ENCODE measurements at places on chromosomes 16 and 17. TPM values are rescaled to one million over a fixed set of nuclear protein-coding genes. Genes with fewer than 3 reads are reported as not detected.
A peak's percentile ranks its signal among the peaks of the same experiment; 100 is the strongest.

DNA sequence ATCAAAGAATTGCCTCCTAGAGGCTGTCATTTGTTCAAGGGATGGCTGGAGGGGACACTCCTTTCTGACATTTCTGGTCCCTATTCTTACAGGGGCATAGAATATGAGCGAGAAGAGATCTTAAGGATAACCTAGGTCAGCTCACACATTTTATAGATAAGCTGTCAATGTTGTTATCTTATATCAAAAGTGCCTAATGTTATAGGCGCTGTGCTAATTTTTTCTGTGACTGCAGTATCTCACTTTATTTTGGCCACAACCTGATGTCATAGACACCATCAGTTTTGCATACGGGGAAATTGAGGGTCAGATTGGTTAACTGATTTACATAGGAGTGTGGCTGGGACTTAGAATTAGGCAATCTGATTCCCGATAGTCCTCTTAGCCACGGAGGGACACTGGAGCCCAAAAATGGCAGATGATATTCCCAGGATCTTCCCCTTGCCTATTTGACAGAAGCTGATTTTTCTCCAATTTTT is 1.2 kb downstream of the CPD start:
- DNase-seq, result no peak

- no peak for DNase-seq
Observed at GRCh38 chr17:7426896-7427489, 1.6 kb downstream of the SPEM2 start.

DNA sequence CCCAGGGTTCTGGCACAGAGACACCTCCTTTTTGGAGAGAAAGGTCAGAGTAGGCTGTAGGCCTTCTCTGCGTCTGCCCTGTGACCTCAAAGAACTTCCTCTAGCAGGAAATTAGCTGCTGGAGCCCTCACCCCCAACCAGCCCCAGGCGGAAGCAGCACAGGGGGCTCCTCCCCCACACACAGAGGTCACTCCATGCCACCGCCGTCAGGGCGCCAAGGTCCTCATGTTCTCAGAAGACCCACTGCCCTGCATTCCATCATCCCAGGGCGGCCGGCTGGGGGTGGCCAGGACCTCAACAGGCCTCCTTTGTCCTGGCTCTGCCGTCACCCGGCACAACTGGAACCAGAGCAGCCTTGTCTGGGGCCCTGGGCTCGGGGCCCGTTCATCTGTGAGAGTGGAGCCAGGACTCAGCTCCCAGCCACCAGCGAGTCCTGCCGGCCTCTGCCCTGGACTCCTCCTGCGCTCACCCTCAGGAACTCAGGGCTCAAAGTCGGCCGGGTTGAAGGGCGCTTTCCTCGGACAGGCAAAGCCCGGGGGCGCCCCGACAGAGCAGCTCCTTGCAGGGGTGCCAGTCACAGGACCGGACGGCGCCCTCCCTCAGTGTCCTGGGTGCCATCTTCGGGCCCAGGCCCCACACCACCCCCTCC is 1.2 kb downstream of the TMC6 start:
- no peak for DNase-seq

DNA sequence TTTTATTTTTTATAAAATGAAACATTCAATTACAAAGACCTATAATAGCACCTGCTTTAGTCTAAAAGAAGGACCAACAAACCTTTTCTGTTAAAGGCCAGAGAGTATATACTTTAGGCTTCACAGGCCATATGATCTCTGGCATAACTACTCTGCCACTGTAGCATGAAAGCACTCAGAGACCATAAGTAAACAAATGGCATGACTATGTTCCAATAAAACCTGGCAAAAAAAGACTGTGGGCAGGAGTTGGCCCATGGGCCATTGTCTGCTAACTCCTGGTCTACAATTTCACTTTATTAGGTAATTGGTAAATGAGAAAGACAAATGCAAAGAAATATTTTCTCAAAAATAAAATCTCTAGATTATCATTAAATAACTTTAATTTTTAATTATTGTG is 14.9 kb downstream of the CEP112 start:
- no peak for DNase-seq

- DNase-seq, result peak; percentile 28
Observed at GRCh38 chr16:57868913-57869520, 66.7 kb upstream of the KIFC3 start.

GRCh38 chr17:55152236-55152635 is 112.5 kb upstream of the HLF start:
- DNase-seq, result no peak

DNA sequence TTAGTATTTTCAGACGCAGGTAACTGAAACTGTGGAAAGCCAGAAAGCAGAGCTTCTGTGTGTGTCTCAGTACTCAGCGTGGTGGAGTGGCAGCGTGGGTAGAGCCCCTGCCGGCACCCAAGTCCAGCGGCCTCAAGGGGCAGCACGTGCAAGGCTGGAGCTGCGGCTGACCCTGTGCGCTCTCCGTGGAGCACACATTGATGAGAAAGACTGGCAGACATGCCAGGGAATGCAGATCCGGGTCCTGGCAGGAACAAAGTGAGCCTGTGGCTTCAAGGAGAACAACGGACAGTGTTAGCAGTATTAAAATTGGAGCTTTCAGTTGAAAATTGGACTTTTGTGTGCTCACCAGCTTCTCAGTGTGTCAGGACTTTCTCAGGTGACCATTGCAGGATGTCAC is 23.3 kb downstream of the ZC3H18 start:
- DNase-seq, result no peak

GRCh38 chr17:55416470-55417052 is 5.1 kb downstream of the MMD start:
- DNase-seq, result no peak

- no peak for DNase-seq
Observed at GRCh38 chr17:19904412-19904811, 36.7 kb upstream of the ULK2 start.

- no peak for DNase-seq
Observed at GRCh38 chr17:63786971-63787711, 13.2 kb downstream of the DDX42 start.

DNA sequence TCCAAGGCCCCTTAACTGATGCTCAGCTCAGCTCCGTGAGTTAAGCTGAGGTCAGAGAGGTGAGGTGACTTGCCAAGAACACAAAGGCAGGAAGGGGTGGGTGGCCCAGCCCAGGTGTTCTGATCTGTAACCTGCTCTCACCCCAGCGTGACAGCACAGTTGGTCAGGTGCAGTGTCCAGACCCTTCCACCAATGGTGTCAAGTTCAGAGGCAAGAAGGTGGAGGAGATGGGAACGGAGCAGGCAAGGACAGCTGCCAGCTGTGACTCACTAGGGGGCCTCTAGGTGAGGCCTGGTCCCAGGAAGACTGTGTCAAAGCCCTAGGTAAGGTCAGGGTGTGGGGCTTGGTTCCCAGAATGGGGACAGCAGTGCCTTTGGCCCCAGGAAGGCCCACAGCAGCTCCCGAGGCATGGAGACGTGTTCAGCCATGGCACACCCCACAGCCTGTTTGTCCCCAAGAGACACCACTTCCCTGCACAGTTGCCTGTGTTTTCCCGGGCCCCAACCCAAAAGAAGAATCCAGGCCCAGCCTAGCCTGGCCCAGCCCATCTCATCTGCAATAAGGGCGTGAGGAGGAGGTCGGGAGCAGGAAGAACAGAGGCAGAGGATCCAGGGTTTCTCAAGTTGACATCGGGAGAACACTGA is 7.2 kb downstream of the WFIKKN2 start:
- no peak for DNase-seq

DNA sequence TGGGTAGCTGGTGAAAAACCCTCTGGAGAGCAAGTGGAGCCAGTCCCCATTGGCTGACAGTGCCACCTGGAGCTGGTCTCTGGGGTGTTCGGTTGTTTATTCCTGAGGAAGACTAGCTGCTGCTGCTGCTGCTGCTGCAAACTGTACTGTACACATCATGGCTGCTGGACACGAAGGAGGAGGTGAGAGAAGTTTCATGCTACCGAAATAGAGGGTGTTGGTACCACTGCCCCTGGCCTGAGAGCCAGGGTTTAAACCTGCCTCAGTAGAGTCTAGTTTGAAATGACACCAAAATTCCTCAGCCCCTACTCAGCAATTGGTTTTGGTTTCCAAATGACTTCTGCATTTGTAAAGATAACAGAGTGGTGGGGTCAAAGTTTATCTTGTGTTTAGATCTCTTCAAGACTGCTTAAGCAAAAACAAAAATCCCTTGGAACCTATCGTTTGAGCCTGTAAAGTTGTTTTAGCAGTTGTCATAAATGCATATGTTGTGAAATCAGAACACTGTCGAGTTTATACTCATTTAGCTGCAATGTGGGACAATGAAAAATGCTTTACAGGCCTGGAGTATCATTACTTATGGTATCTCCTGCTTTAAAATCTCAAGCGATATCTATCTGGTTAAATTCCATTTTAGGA is 40.8 kb downstream of the CYB5B start:
- DNase-seq, result no peak

DNA sequence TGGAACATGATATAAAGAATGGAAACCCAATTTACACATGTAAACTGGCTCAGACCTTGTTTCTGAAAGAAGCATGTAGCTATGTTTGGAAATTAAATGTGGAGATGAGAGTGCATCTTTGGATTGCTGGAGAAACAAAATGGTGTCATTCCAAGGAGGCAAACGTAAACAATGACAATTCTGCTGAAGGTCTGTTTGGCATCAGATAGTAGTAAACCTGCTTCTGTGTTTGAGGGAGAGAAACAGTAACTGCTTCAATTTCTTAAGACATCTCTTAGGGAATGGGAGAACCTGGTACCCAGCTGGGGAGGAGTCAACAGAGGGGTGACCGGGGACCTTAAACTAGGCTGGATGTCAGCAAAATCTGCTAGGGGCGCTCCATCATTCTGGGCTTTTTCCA is 23.5 kb downstream of the GPRC5B start:
- DNase-seq, result no peak

DNA sequence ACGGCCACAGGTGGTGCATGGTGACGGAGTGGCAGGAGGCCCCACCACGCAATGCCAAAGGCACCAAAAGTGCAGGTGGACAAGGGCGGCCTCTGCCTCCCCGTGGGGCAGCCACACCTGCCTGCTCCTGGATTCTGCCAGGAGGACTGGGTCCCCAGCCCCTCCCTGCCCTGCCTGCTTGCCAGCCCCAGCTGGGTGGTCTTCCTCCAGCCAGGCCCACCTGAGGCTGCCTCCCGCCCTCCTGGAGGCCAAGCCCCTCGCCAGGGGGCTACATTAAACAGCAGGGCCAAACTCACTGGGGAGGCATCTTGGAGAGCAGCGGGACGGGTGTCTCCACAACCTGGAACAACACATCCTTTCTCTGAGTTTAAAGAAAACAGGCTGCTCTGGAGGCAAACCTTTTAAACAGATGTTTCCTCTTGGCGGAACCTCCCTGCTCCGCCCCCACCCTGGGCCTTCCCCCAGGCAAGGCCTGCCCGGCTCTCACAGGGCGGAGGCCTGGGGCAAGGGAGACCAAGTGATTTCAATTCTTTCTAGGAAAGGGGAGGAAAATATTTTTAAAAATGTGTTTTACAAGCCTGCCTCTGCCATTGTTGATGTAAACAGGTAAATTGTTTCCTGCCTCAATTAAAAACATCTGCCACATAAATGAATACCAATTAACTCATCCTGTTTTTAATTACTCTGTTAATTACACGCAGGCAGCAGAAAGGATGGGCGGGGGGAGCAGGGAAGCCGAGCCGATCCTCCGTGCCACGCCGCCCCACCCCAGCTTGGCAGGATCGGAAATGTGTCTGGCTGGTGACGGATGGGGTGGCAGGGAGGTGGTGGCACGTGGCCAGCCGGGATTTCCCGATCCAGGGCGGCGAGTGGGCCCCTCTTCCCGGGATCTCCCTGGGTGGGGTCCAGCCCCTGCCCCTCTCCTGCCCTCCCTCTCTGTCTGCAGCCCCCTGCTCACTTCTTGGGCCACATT is 54.4 kb upstream of the PABPN1L start:
- DNase-seq, result no peak

- no peak for DNase-seq
Observed at GRCh38 chr17:12421646-12422306, 243.9 kb upstream of the MYOCD start.

- no peak for DNase-seq
Observed at GRCh38 chr16:50604065-50604418, 55.8 kb downstream of the NKD1 start.

DNA sequence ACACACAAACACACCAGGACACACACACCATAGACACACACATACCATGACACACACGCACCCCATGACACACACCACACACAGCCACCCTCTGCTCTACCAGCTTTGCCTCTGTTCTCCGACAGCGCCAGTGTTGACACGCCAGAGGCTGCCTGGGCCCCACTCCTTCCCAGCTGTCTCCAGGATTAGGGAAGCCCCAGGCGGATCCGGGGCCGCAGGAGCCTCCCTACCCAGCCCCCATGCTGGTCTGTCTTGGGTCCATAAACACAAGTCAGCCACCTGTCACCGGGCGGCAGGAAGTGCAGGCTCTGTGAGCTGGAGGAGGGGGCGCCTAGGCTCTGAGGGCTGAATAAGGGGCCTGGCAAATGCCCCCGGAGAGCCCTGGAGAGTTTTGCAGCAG is 10.5 kb downstream of the TBC1D16 start:
- no peak for DNase-seq

DNA sequence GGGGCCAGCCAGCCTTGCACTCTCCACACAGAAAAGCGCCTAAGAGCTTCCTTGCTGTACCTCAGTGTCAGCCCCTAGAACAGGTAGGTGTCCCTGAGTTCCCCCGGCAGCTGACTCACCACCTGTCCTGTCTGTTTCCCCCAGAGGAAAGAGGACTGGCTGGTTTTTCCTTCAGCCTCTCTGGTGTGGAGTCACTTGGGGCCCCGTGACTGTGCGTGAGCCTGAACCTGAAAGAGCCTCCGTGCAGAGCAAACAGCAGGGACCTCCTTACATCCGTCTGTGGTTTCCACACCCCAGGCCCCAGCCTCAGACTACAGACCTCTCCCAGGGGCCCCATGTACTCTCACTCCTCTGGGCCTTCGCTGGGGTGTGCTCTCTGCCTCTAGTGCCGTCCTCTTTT is 87.8 kb downstream of the GNAO1 start:
- DNase-seq, result no peak

GRCh38 chr17:50963139-50963538 is 97.0 kb upstream of the TOB1 start:
- no peak for DNase-seq

GRCh38 chr17:77675816-77676215 is 282.7 kb upstream of the TNRC6C start:
- no peak for DNase-seq

- peak; percentile 82 for DNase-seq
Observed at GRCh38 chr17:35088356-35088880, 24.9 kb upstream of the RFFL start.

ARHGAP23 gene
- 94.8 TPM for total RNA-seq

CBFA2T3 gene
- 1.5 TPM for total RNA-seq

SPIRE2 gene
- total RNA-seq, result 4.5 TPM

KRT222 gene
- not detected for total RNA-seq

IL34 gene
- 187 TPM for total RNA-seq

GPR139 gene
- total RNA-seq, result not detected

ARL2BP gene
- total RNA-seq, result 66.2 TPM

LGALS9B gene
- total RNA-seq, result not detected

SYCE1L gene
- total RNA-seq, result not detected

ASGR1 gene
- total RNA-seq, result 2.3 TPM

GRB7 gene
- 72.1 TPM for total RNA-seq

RASL10B gene
- 2.5 TPM for total RNA-seq

WNT9B gene
- total RNA-seq, result 3.7 TPM

SGF29 gene
- 23.3 TPM for total RNA-seq
